T-helper 1 cell (primary cell): ENCODE measurements at places on chromosomes 16 and 17.

DNA sequence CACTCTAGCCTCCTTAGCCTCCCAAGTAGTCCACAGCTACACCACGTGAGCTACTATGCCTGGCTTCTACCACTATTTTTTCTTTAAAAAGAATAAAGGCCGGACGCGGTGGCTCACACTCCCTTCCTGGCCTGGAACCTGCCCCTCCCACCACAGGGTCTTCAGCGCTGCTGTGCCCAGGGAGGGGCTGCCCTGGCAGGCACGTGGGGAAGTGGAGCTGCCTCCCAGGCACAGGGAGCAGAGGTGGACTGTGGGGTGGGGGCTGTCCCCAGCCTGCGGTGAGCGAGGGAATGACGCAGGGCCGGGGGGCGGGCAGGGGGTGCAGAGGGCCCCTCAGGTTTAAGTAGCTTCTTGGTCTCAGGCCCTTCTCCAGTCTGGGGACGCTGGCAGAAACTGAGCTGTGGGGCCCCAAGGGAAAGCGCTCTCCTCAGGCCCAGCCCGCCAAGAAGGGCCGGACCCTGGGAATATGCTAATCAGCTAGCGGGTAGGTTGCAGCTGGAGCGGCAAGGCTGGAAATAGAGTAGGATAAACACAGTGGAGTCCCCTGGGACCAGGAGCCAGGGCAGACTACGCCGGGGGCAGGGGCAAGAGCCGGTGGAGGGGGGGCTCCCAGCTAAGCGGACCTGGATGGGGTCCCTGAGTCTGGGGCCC is 46.8 kb downstream of the TIMM22 start:
- DNase-seq: no peak

DNA sequence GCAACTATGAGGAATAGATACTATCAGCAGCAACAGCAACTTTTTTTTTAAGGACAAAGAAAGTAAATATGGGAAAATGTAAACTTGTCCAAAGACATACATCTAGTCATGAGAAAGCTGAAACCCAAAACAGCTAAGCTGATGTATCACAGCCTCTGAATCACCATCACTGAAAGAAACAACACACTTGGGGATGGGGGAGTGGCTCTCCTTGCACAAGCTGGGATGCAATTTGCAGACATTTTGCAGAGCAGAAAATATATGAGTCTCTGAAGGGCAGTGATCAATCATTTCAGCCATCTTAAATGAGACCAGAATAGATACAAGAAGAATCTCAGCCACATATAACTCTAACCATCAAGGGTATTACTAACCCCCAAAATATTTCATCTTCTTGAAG is 79.1 kb downstream of the GRIN2A start:
- no peak for DNase-seq

- no peak for DNase-seq
Measured at GRCh38 chr16:30085247-30085646, 6.5 kb downstream of the TBX6 start.

GRCh38 chr17:59527931-59528330 is 37.5 kb upstream of the DHX40 start:
- no peak for DNase-seq

DNA sequence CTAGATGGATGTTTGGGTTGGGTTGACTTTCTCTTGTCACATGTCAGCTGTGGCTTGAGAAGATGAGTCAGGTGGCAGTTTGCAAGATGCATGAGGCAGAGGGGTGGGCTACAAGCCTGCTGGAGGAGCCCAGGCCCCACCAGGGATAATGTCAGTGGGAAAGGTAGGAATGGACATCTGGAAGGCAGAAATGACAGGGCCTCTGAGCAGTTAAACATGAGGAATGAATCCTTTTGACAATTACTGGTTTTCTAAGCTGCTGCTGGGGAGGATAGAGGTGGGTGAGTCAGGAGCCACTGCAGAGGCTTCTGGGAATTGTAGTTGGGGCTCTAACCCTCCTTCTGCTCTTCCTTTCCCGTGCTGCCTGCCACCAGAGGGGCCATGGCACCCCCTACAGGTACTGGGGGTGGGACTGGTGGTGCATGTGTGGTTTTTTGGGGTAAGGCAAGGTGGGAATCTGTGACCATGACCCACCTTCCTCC is 15.7 kb downstream of the SLC52A1 start:
- no peak for DNase-seq

DNA sequence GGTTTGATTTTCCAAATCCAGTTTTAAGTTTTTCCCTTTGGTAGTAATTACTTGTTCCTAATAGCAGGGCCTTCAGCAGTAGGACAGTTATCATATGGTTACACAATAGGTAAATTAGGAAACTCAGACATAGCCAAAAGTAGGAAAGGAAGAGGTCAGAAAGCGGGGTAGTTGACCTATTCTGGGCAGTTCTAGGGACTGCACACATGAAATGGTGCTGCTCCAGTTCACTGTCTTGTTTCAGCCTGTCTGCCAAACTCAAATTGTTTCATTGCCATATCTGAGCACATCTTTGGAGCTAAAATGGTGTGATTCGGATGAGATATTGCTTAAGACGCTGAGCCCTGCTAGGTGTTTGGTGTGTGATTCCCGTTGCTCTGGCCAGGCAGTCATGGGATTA is 56.7 kb downstream of the TANGO6 start:
- DNase-seq: no peak

DNA sequence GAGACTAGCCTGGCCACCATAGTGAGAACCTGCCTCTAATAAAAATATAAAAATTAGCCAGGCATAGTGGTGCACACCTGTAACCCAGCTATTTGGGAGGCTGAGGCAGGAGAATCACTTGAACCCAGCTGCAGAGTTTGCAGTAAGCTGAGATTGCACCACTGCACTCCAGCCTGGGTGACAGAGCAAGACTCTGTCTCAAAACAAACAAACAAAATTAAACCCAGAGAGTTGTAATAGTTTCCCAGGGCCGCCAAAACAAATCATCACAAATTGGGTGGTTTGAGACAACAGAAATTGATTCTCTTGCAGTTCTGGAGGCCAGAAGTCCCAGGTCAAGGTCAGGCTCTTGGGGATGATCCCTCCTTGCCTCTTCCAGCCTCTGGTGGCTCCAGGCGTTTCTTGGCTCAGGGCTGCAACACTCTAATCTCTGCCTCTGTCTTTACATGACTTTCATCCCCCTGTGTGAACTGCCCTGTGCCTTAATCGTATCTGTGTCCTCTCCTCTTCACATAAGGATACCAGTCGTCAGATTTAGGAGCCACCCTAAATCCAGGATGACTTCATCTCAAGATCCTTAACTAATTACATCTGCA is 100.3 kb upstream of the NOL11 start:
- no peak for DNase-seq

DNA sequence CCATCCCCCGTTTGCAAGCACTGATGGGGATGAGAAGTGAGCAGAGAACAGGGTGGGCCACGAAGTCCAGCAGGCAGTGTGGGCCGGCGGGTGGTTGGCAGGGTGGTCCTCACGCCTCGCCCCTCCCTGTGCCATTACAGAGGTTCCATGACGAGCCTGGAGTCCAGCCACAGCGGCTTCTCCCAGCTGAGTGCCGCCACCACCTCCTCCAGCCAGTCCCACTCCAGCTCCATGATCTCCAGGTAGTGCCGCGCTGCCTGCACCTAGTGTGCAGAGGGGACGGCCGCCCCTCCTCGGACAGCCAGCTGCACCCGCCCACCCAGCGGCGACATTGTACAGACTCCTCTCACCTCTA is 73.0 kb downstream of the SEC14L1 start:
- no peak for DNase-seq

DNA sequence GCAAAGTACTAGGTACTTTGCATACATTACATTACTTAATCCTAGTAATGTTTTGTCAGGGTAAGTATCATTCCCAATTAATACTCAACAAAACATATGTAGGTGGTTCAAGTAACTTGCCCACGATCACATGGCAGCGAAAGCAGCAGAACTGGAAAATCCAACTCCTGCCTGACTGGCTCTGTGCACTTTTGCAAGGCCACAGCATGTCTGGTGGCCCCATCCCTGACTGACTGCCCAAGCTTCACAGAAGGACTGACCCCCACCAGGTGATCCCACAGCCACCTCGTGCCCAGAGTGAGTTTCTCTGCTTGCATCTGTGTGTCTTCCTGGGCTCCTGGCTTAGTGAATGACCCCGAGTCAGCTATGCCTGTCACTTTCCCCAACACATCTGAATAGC is 11.4 kb downstream of the CNP start:
- DNase-seq: no peak

DNA sequence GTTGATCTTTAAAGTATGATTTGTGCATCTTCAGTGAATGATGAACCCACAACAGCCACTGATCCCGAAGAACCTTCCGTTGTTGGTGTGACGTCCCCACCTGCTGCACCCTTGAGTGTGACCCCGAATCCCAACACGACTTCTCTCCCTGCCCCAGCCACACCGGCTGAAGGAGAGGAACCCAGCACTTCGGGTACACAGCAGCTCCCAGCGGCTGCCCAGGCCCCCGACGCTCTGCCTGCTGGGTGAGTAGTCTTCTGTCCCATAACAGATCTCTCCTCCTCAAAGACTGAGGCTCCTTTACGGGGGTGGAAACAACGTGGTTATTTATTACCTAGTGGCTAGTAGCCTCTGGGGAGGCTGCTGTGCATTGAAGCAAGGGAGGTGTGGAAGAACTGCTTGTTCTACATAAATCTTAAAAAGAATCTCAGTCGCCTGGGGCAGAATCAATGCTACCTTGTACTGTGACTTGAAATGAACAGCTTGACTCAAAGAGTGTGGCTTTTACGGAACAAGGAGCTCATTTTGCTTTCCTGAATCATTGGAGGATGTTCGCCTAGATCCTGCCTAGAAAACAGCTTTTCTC is 63.0 kb upstream of the CLEC18A start:
- no peak for DNase-seq

GRCh38 chr16:51049678-51050376 is 101.2 kb downstream of the SALL1 start:
- DNase-seq: no peak

DNA sequence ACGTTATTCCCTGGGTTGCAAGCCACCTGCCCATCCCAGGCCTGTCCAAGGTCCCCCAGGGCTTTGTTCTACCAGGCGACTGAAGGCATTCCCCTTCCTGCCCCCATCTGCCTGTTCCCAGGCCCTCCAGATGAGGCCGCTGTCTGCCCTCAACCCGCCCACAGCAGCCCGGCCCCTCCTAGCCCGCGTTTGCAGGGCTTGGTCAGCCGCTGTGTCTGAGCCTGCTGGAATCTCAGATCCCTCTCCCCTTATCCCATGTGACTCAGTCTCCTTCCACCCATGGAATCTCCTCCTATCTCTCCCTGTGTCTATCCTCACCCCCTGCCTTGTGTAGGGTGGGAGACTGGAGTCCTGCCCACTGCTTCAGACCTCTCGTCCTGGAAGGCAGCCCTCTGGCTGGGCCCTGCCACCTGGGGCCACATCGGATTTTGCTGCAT is 186.0 kb upstream of the TNRC6C start:
- DNase-seq: peak; percentile 49

DNA sequence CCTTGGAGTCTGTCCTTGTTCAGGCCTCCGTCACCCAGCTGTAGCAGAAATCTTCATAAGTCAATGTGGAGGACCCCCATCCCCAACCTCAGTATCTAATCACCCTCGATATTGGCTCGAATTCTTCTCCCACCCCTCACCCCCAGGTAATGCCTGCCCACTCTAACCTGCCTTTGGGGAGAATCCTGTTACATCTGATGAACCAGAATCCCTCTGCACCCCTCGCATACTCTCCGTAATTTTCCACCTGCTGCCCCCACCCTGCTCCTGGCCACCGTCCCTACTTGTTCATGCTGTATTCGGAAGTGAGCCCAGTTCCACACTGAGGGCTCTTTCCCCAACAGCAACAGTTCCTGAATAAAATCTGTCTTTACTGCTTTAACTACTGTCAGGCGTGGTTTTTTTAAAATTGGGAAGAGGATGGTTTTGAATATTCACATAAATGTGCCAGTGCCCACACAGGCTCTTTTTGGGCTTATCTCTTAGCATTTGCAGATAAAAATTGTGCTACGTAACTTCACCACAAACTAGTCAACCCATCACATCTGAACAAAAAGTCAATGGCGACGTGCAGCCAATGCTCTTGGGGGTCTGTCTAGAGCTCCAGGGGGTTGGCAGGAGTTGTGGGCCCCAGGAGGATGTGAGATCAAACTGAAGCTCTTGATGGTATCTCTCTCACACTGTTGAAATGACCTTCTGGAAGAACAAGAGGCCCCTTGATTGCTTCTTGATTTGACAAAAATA is 73.7 kb downstream of the NETO2 start:
- DNase-seq: no peak

DNA sequence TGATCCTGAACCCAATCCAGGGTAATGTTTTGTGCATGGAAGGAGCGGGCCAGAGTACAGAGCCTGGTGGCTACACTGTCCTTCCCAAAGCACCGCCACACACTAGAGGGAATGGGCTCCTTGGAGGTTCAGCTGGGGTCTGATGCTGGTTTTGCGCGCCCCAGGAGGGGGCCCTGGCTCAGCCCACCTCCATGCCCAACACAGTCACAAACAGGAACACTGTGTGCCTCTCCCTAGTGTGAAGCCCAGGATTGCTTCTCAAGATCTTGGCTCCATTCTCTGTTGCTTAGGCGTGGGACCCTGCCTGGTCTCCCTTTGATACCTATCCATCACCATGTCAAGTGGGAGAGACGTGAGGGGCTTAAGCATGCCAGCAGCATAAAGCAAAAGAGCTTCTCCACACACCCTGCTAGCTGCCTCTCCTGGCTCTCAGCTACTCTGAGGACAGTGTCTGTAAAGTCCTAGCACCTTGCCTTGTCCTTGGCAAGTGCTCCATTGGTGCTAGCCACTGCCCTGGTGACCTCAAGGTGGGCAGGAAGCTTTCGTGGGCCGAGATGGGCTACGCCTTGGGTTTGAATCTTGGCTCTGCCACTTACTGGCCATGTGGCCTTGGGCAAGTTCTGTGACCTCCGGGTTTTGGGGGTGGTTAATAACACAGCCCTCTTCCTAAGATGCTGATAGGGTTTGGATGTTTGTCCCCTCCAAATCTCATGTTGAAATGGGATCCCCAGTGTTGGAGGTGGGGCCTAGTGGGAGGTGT is 122.2 kb downstream of the C16orf78 start:
- no peak for DNase-seq

DNA sequence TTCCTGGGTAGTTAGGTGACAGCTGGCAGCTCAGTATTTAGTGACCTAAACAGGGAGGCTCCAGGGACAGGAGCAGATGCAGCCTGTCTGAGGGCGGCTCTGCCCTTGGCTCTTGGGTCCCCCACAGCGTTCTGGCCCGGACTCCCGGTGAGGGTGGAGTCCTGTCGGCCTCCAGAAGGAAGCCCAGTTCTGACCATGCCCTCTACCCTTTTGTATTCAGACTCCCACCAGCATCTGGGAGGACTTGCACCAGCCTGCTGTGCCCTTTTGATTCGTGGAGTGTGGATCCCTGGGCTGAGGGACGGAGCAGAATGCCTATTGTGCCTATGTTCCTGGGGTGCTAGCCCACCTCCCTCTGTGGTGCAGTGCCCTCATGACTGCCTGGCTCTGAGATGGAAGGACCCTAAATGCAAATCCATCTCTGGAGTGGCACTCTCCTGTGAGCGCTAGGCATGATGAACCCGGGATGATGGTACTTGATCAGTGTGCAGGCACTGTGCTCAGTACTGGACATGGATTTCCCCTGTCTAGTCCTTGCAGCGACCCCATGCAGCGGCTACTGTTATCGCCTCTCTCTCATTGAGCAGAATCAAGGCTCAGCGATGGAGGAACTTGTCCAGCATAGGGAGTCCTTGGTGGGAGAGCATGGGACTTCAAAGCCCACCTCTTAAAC is 123.1 kb downstream of the SNX29 start:
- DNase-seq: no peak
